ENCODE measurements at places on chromosomes 2 and 18.

- DNase-seq, result no peak
Observed at GRCh38 chr18:59788791-59789106, 91.5 kb upstream of the CCBE1 start.

GRCh38 chr2:32553829-32554432 is 73.9 kb upstream of the TTC27 start:
- no peak for DNase-seq

DNA sequence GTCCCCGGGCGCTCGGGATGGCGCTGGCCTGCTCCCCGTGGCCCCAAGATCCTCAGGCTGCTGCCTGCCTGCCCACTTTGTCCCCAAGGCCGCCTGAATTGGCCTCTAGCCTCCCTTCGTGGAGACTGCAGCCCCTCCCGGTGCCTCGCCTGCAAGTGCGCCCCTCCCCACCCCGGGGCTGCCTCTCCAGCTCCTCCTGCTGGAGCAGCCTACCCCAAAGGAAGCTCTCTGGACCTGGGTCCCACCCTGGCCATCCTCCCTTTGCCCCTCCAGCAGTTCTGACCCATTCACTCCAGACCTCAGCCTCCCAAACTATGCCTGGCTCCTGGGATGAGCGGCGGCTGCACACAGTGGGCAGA is 6.2 kb downstream of the ESPNL start:
- DNase-seq, result no peak

- no peak for DNase-seq
Observed at GRCh38 chr2:23452853-23453420, 68.0 kb downstream of the KLHL29 start.

- DNase-seq, result no peak
Observed at GRCh38 chr2:32772638-32773447, 145.0 kb downstream of the TTC27 start.

DNA sequence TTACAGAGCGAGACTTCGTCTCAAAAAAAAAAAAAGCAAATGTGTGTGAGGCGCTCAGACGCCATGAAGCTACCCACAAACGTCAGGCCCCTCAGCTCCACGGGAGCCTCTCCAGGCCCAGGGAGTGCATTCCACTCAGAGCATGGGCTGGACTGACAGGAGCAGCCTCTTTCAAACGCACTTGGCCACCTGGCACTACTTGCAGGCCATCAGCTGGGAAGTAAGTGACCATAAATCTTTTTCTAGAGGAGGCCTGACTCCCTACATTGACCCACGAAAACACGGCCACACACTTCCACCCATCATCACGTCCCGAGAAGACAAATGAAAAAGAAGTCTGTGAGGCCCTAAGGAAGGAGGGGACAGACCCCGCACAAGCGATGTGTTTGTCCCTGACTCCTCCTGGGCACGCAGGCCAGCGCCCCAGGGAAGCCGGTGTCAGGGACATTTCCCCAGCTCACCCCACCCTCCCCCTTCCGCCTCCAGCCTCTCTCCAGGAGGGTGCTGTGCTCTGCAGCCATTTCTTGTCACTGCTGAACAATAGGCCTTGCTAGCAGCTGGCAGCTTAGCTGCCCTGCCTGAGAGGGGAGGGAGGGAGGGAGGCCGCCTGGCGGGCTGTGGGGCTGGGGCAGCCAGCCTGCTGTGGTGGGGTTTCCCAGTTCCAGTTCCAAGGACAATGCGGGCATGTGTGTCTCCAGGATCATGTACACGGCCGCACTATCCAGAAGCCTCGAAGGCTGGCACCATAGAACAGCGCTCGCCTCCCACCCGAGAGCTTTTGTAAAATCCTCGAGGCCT is 26.6 kb downstream of the SERTAD2 start:
- no peak for DNase-seq

- DNase-seq, result no peak
Observed at GRCh38 chr2:122150524-122151280, 395.3 kb downstream of the TSN start.

DNA sequence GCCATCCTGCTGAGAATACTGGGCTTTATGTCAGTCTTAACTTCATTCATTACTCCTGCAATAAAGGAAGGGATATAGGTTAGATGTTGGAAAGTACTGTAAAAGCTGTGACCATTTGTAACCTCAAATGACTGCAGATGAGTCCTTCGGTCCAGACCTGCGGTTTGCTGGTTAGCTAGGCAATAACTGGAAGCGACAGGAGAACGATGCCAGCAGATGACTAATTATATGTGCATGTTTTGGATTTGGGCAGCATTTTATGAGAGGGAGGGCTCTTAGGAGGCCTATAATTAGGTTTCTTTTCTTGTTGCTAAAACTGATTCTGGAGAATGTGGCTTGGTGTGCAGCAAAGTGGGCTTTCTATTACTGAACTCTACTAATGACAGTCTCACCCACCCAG is 205.6 kb downstream of the TMEM182 start:
- DNase-seq, result no peak

DNA sequence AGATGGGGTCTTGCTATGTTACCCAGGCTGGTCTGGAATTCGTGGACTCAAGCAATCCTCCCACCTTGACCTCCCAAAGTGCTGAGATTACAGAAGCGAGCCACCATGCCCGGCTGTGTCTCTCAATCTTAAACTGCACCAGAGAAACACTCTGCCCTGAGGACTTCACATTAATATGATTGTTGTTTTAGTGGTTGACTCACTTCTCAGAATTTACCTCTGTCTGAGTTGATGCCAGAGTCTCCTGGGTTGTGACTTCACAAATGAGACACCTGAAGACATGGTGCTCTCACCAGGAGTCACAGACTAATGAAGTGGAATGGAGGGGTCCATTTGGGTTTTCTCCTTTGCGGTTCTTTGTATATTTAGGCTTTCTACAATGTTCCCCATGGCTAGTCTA is 61.0 kb upstream of the TGIF1 start:
- DNase-seq, result no peak

DNA sequence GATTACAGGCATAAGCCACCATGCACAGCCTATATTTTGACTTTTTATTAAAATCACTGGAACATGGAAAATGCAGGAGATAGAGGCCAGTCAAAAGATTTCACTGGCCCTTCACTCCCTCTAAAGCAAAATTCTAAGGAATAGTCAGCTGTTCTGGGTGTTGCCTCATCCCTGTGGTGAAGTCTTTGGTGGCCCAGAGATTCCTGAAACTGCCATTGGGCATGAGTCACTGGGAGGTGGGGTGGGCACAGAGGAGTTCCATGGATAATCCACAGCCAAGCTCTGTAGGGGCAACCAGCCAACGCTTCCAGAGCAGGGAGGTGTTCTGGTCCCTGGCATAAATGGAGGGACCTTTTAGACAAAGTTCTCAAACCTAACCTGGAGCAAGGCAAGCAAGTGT is 89.7 kb upstream of the TTC39C start:
- no peak for DNase-seq

GRCh38 chr2:196480653-196481323 is 158.7 kb upstream of the CCDC150 start:
- DNase-seq, result no peak

DNA sequence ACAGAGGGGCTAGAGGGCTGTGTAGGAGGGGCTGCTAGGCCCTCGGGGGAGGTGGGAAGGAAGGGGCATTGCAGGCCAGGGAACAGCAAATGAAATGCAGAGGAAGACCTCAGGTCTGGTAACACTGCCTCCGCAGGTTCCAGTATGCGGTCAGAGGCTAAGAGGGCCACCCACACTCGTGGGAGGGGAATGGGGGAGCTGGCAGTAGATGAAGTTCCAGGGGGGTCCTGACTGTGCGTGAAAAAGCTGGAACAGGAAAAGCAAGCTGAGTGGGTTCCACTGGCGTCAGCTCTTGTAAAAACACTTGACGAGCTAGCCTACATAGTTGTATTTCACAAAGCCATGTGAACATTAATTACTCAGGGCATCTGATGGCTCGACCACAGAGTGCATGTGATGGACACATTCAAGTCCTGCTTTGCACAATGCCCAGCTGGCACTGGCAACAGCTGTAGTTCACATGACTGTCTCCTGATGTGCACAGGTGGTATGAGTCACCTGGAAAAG is 29.0 kb upstream of the PTPN4 start:
- DNase-seq, result no peak

GRCh38 chr2:40150266-40150665 is 301.6 kb downstream of the SLC8A1 start:
- DNase-seq, result no peak

DNA sequence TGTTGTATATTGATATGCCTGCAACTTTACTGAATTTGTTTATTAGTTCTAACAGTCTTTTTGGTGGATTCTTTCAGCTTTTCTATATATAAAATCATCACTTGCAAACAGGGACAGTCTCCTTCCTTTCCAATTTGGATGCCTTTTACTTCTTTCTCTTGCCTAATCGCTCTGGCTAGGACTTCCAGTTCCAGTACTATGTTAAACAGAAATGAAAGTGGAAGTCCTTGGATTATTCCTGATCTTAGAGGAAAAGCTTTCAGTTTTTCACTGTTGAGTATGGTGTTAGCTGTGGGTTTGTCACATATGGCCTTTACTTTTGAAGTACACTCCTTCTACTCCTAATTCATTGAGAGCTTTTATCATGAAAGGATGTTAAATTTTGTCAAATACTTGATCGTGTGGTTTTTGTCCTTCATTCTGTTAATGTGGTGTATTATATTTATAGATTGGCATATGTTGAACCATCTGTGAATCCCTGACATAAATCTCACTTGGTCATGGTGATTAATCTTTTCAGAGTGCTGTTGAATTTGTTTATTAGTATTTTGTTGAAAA is 52.9 kb downstream of the REL start:
- no peak for DNase-seq

- DNase-seq, result no peak
Observed at GRCh38 chr2:189798312-189799029, 14.2 kb downstream of the PMS1 start.

- no peak for DNase-seq
Observed at GRCh38 chr2:12534646-12535263, 182.0 kb upstream of the TRIB2 start.

GRCh38 chr2:233152541-233152940 is 92.4 kb downstream of the INPP5D start:
- DNase-seq, result no peak

- no peak for DNase-seq
Observed at GRCh38 chr2:101040761-101041160, 38.7 kb downstream of the RPL31 start.

DNA sequence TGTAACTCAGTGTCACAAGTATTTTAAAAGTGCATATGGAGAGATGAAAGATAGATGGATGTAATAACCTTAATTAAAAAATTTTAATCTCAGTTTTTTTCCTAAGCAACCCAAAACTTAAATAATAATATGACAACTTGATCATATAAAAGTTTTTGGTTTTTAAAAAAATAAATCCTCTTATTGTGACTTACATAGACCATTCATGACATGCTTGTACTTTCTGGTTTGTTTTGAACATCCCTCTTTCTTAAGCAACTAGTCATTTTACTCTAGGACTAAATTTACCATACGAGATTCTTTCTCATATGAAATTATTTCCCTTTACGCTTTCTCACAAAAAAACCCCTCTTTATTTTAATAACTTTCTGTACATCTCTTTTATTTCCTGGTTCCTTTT is 6.5 kb upstream of the PLA2R1 start:
- DNase-seq, result no peak

- no peak for DNase-seq
Observed at GRCh38 chr2:233837694-233838229, 16.6 kb downstream of the HJURP start.

- DNase-seq, result no peak
Observed at GRCh38 chr2:217394510-217395351, 534.9 kb upstream of the TNP1 start.

GRCh38 chr2:128599700-128600099 is 281.0 kb upstream of the HS6ST1 start:
- DNase-seq, result no peak

GRCh38 chr2:98028101-98028561 is 32.4 kb upstream of the TMEM131 start:
- DNase-seq, result no peak

All from stimulated activated CD8-positive, alpha-beta memory T cell treated with anti-CD3 and anti-CD28 coated beads, Interleukin-7, amount 100 ng/mL, for 1 hour (primary cell).